ENCODE measurements at places on chromosomes 6 and 20.

GRCh38 chr6:167930295-167930694, 67.2 kb upstream of the KIF25 start:
- DNase-seq, result no peak

- DNase-seq, result no peak
Observed at GRCh38 chr6:153840039-153840850, 198.8 kb upstream of the OPRM1 start.

DNA sequence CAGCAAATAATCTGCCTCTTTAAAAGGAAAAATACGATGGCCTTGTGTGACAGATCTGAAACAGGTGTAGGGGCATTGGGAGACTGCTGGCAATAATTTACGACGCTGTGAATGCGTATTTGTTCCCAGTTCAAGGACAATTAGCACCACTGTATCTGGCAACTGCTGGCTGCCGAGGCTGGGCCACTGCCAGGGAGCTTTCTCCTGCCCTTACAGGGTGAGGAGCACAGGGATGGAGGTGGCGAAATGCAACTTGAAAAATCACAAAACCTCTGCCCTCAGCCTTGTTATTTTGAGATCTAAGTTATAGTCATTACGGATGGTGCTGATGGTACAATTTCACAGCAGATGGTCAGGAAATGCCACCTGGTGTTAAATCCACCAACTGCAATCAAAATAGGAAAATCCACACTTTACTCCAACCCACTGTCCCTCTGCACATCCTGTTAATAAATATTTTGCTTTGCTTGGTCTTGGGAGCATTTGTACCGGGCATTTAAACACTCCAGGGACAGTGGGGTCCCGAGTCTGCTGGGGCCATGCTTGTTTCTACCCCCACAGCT, 6.4 kb downstream of the MYLK4 start:
- no peak for DNase-seq

- DNase-seq, result peak; percentile 12
Observed at GRCh38 chr6:151240791-151241642, 1.2 kb downstream of the AKAP12 start.

DNA sequence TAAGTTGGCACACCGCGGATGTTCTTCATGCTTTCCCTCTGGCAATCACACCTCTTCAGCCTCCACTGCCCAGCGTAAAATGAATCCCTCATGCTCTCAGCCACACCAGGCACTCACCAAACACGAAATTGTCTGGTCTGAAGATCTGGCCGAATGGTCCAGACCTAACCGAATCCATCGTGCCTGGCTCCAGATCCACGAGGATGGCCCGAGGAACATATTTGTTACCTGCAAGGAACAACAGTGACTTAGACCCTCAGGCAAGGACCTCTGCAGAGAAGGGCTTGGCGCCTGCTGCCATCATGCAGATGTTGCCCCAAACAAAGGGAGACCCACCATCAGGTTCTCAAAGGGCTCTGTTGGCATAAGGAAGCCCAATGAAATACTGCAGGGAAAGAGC, 1.4 kb downstream of the TUBB2B start:
- DNase-seq, result no peak

DNA sequence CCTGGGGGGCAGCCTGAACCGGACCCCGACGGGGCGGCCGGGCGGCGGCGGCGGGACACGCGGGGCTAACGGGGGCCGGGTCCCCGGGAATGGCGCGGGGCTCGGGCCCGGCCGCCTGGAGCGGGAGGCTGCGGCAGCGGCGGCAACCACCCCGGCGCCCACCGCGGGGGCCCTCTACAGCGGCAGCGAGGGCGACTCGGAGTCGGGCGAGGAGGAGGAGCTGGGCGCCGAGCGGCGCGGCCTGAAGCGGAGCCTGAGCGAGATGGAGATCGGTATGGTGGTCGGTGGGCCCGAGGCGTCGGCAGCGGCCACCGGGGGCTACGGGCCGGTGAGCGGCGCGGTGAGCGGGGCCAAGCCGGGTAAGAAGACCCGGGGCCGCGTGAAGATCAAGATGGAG, 636 bp downstream of the SRF start:
- DNase-seq, result peak; percentile 52
